Ascending aorta (tissue), 2 donors: ENCODE measurements at places on chromosomes 7 and 10.

GRCh38 chr7:22591271-22591670, 91.3 kb upstream of the STEAP1B start:
- no peak for DNase-seq

- DNase-seq, result no peak
Measured at GRCh38 chr10:74174521-74174920, 23.5 kb downstream of the ADK start.

DNA sequence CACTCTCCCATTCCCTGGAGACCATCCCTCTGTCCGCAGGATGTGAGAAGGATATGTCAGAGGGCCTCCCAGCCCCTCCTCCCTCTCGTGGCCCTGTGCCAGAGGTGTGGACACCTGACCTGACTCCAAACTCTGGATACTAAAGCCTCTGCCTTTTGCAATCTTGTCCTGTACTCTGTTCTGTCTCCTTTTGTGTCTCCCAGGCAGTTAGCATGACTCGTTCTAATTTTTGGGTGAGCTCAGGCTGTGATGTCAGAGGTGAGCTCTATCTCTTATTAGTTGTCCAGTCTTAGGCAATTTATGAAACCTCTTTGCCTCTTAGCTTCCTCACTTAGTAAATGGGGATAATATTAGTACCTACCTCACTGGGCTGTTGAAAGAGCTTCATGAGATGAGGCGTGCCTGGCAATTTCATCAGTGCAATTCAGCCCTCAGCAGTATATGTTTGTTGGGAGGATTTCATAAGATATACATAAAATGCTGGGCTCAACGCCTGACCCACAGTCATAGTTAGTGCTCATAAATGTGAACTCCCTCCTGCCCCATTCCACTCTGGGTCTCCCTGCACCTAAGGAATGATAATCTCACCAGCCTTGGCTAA, 10.9 kb downstream of the MARVELD1 start:
- DNase-seq, result no peak

DNA sequence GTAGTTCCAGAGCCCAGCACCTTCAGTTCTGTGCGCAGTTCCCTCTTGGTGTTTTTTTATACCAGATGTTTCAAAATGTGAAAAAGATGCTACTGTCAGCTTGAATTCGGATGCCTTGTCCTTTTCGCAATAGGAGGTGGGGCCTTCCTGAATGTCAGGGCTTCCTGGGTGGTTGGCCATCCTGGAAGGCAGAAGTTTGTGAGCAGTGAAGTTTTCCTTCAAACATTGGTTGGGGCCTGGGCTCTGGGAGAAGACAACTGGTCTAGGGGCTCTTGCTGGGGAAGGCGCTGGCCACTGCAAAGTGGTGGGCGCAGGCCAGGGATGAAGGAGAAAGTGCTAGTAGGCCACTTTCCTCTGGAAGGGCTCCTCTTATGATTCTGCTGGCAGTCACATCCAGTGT, 56.8 kb upstream of the JAZF1 start:
- no peak for DNase-seq

DNA sequence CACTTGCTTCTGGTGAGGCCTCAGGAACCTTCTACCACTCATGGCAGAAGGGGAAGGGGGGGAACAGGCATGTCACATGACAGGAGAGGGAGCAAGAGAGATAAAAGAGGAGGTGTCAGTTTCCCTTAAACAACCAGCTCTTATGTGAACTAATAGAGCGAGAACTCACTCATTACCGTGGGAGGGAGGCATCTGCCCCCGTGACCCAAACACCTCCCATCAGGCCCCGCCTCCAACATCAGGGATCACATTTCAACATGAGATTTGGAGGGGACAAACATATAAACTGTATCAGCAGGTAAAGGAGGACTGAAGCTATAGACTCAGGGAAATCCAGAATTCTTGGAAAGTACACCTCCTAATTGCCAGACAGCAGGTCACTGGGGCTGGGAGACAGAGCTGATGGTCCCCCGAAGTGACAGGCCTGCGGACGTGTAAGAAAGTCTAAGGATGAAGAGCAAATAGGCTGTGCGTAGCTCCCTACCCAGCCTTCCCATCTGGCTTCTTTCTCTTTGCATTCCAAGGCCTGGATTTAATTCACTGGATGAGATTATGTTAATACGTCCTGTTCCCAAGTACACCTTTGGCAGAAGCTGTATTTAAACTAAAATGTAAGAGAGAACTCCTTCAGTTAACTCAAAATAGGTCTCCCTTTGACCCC, 186.7 kb upstream of the LYZL2 start:
- DNase-seq, result no peak

DNA sequence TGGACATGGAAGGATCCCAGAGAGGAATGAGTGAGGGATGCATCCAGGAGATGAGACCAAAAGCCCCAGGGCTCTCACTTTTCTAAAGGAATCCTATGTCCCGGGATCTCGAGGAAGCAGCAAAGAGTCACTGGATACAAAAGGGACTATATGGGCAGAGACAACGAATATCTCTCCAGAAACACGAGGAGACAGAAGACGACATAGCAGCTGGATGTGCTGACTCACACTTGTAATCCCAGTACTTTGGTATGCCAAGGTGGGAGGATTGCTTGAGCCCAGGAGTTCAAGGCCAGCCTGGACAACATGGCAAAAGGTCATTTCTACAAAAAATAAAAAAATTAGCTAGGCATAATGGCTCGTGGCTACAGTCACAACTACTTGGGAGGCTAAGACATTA, 24.7 kb upstream of the MSMB start:
- no peak for DNase-seq
